ENCODE measurements at places on chromosomes 2 and 18. TPM values are rescaled to one million over a fixed set of nuclear protein-coding genes. Genes with fewer than 3 reads are reported as not detected.

GRCh38 chr2:60586081-60586480 lies 32.6 kb upstream of the BCL11A start:
- H3K36me3 ChIP-seq, result no peaks in the 10 kb centered on the region
- no peak overlapping the region for H3K4me3 ChIP-seq
- DNase-seq, result no peak
- H3K27ac ChIP-seq, result no peak overlapping the region

- H3K36me3 ChIP-seq, result no peaks in the 10 kb centered on the region
- DNase-seq, result no peak
- H3K27me3 ChIP-seq, result no peaks in the 10 kb centered on the region
- no peak overlapping the region for H3K4me3 ChIP-seq
- H3K4me1 ChIP-seq, result no peaks in the 10 kb centered on the region
- no peak overlapping the region for H3K27ac ChIP-seq
Measured at GRCh38 chr2:172680436-172681068, 55.1 kb upstream of the RAPGEF4 start.

The CEP192 gene
- 16.5 TPM for total RNA-seq

- no peaks in the 10 kb centered on the region for H3K36me3 ChIP-seq
- no peak overlapping the region for H3K4me3 ChIP-seq
- H3K4me1 ChIP-seq, result peaks cover 9% of the 10 kb centered on the region
Measured at GRCh38 chr2:52456561-52457377, 1310.8 kb upstream of the CHAC2 start.

DNA sequence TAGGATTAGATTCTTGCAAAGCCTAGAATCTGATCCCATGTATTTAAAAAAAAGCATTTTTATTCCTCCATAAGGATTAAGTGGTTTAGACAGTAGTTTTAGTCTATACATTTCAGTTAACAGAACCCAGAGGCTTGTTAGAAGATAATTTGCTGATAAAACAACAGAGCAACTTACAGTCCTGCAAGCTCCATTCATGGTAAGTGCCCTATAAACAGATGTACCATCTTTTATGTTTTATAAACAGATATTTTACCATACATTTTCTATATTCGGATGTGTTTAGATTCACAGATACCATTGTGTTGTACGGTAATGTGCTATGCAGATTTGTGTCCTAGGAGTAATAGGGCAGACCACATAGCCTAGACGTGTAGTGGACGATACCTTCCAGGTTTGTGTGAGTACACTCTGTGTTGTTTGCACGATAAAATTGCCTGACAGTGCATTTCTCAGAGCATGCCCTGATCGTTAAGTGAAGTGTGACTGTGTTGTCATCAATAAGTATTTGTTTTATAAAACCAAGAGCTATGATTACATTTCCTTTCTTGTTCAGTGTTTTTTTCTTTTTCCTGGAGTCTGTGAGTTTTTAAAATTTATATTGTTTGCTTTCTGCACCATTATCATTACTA lies 54.2 kb downstream of the CERS6 start:
- H3K27ac ChIP-seq, result no peak overlapping the region
- no peak overlapping the region for H3K4me3 ChIP-seq

The REG3A gene
- 1.6 TPM for total RNA-seq

- no peaks in the 10 kb centered on the region for H3K27me3 ChIP-seq
- no peaks in the 10 kb centered on the region for H3K4me1 ChIP-seq
- H3K36me3 ChIP-seq, result no peaks in the 10 kb centered on the region
- H3K27ac ChIP-seq, result no peak overlapping the region
- no peak for DNase-seq
Measured at GRCh38 chr2:149536649-149537048, 50.9 kb downstream of the MMADHC start.

DNA sequence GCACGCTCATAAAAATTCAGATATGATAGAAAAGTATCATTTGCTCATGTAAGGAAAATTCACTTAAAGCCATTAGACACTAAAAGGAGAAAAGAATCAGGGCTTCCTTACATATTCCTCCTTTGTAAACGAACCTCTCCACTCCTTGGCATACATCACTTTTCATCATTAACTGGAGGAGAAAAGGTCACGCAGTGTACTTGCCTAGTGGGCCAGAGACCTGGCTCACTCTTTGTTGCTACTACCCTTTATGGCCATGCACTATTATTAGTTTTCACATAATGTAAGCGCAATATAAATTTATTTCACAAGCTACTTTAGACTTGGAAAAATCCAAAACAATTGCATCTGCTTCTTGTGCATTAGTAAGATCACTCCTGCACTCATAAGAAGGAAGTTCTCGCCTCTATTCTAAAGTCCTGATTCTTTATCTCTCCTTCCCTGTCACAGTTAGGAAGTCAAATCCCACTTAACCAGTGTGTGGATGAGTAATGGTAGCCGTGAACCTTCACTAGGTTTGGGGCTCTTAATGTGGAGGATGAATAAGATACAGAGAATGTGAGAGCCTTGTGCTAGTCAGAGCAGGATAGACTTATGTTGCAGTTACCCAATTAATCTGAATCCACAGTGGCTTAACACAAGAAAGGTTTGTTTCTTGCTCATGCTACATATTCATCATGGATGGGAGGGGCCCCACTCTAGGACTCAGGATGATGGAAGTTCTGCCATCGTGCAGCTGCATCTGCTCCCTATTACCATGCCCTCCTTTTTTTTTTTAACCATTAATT lies 115.0 kb upstream of the GLS start:
- H3K4me3 ChIP-seq, result no peak overlapping the region
- H3K4me1 ChIP-seq, result peaks cover 7% of the 10 kb centered on the region
- H3K36me3 ChIP-seq, result no peaks in the 10 kb centered on the region
- no peak overlapping the region for H3K27ac ChIP-seq
- H3K27me3 ChIP-seq, result no peaks in the 10 kb centered on the region

DNA sequence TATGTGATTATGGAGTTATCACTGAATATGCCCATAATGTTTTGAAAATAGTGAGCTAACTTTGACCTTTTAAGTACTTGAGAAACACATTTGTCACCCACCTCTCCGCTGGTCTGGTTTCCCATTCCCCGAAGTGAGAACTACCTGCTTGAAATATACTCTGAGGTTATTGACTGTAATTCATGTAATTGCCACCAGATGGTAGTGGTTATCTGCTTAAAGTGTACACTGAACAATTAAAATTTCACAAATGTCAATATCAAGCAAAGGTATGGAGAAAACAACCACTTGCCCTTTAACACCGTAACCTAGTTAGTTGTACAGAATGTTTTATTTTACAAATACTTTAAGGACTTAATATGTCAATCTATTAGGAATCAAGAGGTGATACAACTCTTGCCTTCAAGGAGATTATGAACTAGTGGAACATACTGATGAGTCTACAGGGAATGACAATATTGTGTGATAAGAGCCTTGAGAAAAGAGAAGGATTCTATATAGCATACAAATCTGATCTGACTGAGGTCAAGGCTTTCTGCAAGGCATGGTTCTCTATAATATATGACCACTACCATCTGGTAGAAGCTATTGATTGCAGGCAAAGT lies 316.8 kb upstream of the KCNH7 start:
- no peak overlapping the region for H3K27ac ChIP-seq
- DNase-seq, result peak; percentile 43
- no peaks in the 10 kb centered on the region for H3K4me1 ChIP-seq

The UGT1A3 gene
- not detected for total RNA-seq

- H3K4me3 ChIP-seq, result no peak overlapping the region
- peak; percentile 53 for DNase-seq
Measured at GRCh38 chr2:147989809-147990403, 30.6 kb downstream of the ORC4 start.

DNA sequence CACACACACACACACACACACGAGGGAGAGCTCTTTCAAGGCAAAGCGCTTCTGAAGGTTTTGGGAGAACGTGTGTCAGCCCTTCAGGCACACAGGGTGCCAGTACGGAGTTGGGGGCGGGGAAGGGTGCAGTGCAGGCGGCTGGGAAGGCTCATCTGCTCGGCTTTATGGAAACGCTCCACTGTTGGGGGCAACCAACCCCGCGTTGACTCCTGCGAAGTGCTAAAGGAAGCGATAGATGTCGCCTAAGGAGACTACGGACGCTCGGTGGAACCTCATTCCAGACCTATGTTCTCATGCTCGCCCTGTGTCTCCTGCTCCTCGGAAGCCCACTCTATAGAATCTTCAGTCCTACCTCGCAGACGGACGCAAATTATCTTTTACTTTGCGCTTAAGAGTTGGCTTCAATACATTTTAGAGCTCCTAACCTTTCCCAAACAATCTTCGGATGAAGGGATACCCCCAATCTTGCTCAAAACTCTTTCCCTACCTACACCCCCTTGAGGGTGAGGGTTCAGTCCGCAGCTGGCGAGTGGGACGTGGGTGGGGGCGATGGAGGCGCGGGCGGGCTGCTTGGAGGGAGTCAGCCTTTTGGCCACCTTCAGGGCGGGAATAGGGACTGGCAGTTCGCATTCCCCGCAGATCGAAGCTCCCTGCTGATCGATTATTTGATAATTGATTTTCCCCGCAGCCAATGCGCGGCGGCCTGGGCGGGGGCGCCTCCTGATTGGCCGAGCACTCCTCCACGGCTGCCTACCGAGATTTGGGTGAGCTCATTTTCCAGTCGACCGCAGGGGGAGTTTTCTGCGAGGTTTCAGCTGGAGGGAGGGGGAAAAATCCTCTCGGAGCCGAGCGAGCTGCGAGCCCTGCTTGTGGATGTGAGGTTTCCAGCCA lies 1.9 kb upstream of the MEIS1 start:
- no peaks in the 10 kb centered on the region for H3K36me3 ChIP-seq
- peak overlapping the region; percentile 93 for H3K27ac ChIP-seq
- peak overlapping the region; percentile 74 for H3K4me3 ChIP-seq
- peaks cover 4% of the 10 kb centered on the region for H3K4me1 ChIP-seq

GRCh38 chr2:218255446-218255845 lies 5.4 kb upstream of the GPBAR1 start:
- H3K4me1 ChIP-seq, result peaks cover 11% of the 10 kb centered on the region
- no peak overlapping the region for H3K27ac ChIP-seq
- no peaks in the 10 kb centered on the region for H3K27me3 ChIP-seq
- peaks cover 8% of the 10 kb centered on the region for H3K36me3 ChIP-seq
- DNase-seq, result no peak

The RUFY4 gene
- total RNA-seq, result 0.10 TPM

DNA sequence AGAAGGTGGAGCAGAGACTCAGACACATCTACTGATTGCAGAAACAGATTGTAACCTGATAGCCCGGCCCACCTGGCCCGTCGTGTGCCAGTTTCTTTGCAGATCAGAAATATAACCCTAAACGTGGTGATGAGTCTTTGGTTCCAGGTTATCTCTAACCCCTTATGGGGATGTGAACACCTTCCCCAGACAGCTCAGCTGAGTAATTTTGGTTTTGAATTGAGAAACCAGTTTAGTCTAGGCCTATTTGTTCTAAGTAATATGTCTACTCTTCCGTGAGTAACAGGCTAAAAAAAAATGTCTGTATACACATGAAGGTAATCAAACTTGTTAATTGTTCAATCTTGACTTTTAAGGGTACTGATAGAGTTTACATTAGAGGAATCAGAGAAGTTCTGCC lies 35.7 kb downstream of the RASGRP3 start:
- no peaks in the 10 kb centered on the region for H3K4me1 ChIP-seq
- H3K4me3 ChIP-seq, result no peak overlapping the region
- H3K36me3 ChIP-seq, result no peaks in the 10 kb centered on the region
- no peaks in the 10 kb centered on the region for H3K27me3 ChIP-seq
- no peak overlapping the region for H3K27ac ChIP-seq

The TIA1 gene
- total RNA-seq, result 137 TPM

The TTN gene
- 10.1 TPM for total RNA-seq

The OLA1 gene
- total RNA-seq, result 89.6 TPM

DNA sequence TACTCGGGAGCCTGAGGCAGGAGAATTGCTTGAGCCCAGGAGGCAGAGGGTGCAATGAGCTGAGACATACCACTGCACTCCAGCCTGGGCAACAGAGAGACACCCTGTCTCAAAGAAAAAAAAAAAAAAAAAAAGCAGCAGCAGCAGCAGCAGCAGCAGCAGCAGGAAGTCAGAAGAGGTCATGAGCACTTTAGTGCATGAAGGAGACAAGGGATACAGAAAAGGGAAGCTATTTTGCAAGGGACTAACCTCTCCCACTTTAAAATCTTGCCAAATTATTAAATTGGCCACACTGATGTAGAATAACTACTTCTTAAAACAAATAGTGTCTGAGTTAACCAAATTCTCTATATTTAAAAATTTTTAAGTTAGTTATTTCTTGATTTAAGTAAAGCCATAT lies 113.4 kb upstream of the PDE1A start:
- no peak overlapping the region for H3K4me3 ChIP-seq
- H3K36me3 ChIP-seq, result no peaks in the 10 kb centered on the region
- no peak overlapping the region for H3K27ac ChIP-seq

All from hepatocyte (in vitro differentiated cells).